Upper lobe of left lung (tissue), 6 donors: ENCODE measurements at places on chromosomes 16 and 17.

- no peak for DNase-seq
Observed at GRCh38 chr17:40843242-40843641, 20.8 kb upstream of the KRT10 start.

DNA sequence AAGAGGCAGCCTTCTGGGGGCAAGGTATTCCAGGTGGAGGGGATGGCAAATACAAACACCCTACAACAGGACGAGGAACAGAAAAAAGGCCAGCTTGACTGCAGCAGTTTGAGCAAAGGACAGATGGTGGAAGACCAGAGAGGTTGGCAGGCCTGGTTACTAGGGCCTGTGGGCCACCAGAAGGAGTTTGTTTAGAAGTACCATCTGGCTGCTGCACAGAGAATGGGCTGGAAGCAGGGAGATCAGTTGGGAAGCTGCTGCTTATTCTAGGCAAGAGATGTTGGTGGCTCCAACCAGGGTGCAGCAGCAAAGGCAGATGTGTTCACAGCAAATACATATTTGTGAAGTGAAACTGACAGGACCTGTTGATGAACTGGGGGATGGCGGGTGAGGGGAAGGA, 2.9 kb upstream of the YPEL2 start:
- DNase-seq = no peak

- no peak for DNase-seq
Observed at GRCh38 chr17:32813021-32813420, 63.9 kb downstream of the MYO1D start.

GRCh38 chr17:31060791-31061550, 33.8 kb upstream of the NF1 start:
- no peak for DNase-seq

- no peak for DNase-seq
Observed at GRCh38 chr17:50689251-50689650, 18.5 kb downstream of the ANKRD40 start.

GRCh38 chr17:75891022-75891604, 5.6 kb downstream of the TRIM65 start:
- peak; percentile 73 for DNase-seq

DNA sequence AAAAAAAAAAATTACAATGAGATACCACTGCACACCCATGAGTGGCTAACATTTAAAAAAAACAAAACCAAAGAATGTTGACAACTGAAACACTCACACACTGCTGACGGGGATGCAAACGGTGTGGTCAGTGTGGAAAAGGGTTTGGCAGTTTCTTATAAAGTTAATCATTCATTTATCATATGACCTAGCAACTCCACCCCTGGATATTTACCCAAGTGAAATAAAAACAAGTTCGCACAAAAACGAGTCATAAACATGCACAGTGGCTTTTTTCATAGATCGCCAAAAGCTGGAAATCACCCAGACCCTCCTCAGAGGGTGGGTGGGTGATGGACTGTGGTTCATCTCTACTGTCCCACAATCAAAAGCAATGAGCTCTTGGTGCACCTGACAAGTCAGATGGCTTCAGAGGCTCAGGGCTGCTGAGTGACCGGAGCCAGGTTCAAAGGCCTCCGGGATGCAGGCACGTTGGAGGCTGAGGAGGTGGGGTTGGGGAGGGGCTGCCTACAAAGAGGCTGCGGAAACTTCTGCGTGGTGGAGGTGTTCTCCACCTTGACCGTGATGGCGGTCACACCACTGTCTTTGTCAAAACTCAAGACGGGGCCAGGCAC, 14.2 kb downstream of the RAB40B start:
- no peak for DNase-seq

DNA sequence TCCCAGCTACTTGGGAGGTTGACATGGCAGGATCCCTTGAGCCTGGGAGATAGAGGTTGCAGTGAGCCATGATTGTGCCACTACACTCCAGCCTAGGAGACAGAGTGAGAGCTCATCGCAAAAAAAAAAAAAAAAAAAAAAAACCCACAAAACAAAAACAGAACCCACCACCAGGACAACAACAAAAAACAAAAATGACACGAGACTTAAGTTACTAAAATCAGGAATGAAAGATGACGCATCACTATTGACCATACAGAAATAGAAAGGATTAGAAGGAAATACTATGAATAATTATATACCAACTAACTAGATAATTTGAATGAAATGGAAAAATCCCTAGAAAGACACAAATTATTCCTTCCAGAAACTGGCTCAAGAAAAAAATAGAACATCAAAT, 432.4 kb upstream of the PMFBP1 start:
- no peak for DNase-seq

DNA sequence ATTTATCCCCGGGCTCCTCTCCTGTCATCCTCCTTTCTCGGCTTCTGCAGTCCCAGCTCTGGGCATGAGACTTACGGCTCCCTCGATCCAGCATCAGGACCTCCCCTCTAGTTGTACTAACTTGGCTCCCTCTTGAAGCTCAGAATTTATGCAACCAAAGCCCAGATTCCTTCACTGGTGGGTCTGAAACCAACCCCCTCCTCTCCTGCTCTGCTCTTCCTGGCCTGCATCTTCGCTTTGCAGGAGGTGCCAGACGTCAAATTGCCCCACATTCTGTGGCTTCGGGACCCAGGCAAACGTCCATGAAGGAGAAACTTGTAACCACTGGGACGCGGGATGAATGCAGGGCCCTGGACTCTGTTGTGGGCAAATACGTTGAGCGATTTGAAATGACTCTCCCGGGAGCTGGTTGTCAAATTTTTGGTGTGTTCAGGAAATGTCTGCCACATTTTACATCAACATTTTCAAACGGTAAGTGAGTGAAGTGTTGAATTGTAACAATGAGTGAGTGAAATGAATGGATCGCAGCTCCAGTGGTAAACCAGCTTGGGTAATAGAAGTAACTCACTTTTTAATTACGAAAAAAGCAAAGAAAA, 29.3 kb upstream of the ELAC2 start:
- DNase-seq = no peak

GRCh38 chr17:27544350-27545131, 86.4 kb upstream of the LGALS9 start:
- DNase-seq = no peak

- no peak for DNase-seq
Observed at GRCh38 chr17:64147110-64148016, 17.4 kb upstream of the ERN1 start.

GRCh38 chr17:20922128-20922670, 120.6 kb downstream of the USP22 start:
- no peak for DNase-seq

- no peak for DNase-seq
Observed at GRCh38 chr17:21039839-21040575, 2.8 kb downstream of the USP22 start.

- no peak for DNase-seq
Observed at GRCh38 chr17:66272811-66273585, 29.4 kb upstream of the PRKCA start.

GRCh38 chr17:35523296-35523695, 14.2 kb downstream of the SLFN12L start:
- DNase-seq = no peak

GRCh38 chr16:89407282-89407924, 83.0 kb downstream of the ANKRD11 start:
- peak; percentile 47 for DNase-seq

DNA sequence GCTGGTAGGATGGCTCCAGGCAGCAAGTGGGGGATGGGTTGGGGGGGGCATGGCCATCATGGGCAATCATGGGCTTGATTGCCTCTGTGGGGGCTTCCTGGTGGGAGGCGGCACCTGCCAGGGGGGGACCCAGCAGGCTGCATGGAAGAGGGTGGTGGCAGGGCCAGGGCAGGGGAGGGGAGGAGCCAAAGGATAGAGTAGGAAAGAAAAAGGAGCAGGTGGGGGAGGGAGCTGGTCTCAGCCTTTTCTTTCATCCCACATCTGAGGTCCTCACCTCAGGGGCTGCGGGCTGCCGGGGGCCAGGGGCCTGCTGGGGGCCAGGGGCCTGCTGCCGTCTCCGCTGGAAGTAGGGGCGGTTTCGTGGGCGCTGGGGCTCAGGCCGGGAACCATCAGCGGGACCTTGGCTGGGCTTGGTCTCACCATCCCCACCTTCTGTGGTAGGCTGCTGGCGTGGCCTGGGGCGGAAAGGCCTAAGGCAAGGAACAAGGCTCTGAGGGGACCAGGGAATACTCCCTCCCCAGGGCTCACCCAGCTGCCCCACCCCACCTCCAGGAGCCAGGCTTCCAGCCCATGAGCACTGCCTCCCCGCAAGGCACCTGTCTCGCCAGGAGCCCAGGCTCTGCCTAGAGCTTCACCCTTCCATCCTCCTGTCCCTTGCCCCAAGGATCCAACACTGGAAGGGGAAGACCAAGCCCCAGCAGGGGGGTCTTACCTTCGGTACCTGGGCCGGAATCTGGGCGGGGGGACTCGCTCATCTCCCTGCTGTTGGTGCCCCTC, 5.0 kb downstream of the YBX2 start:
- no peak for DNase-seq

DNA sequence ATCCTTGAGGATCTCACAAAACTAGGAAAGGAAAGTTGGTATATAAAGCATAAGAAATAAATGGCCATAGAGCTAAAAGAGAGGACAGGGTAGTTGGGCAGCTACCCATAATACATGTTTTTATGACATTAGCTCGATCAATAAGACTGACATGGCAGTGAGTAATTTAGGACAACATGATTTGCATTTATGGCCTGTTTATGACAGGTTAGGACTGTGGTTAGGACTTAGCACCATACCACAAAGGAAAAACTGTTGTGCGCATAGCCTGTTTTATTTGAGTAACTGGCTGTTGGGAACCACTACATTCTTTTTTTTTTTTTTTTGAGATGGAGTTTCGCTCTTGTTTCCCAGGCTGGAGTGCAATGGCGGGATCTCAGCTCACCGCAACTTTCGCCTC, 18.0 kb upstream of the TRIM37 start:
- no peak for DNase-seq

- DNase-seq = no peak
Observed at GRCh38 chr17:6701719-6702118, 11.4 kb downstream of the SLC13A5 start.

GRCh38 chr16:62620275-62620674, 584.0 kb upstream of the CDH8 start:
- no peak for DNase-seq

DNA sequence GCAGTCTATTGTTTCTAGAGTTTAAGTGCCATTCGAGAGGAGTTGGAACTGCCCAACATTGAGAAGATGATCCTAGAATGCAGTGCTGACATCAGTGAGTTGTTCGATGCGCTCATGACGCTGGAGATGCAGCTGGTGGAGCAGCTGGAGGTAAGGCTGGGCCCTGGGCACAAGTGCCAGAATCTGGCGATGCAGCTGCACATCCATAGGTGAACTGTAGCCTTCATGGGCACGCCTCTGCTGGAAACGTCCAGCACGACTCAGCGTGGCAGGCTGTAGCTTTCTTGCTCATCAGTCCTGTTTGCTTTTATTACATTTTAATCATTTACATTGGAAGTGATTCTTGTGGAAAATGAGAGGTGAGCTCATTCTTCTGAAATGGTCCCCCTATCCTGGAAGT, 31.7 kb downstream of the DRC3 start:
- no peak for DNase-seq

- DNase-seq = no peak
Observed at GRCh38 chr17:78939615-78940014, 14.4 kb upstream of the TIMP2 start.

DNA sequence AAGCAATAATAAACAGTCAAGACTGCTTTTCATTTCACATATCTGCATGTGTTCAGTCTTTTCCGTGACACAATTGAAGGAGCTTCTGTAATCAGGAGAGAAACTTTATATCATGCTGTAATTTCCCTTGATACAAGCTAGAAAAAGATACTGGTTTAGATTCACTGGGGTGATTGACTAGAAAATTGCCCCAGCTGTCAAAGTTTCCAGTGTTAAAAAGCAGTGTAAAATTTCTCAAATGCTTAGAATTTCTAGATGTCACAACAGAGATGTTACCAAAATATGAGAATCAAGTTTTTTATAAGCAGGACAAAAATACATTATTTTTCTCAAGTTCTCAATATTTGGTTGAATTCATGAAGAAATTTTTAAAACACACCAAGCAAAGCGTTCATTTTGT, 292.4 kb upstream of the HSBP1 start:
- no peak for DNase-seq

- no peak for DNase-seq
Observed at GRCh38 chr17:2892305-2892971, 96.2 kb downstream of the RAP1GAP2 start.

DNA sequence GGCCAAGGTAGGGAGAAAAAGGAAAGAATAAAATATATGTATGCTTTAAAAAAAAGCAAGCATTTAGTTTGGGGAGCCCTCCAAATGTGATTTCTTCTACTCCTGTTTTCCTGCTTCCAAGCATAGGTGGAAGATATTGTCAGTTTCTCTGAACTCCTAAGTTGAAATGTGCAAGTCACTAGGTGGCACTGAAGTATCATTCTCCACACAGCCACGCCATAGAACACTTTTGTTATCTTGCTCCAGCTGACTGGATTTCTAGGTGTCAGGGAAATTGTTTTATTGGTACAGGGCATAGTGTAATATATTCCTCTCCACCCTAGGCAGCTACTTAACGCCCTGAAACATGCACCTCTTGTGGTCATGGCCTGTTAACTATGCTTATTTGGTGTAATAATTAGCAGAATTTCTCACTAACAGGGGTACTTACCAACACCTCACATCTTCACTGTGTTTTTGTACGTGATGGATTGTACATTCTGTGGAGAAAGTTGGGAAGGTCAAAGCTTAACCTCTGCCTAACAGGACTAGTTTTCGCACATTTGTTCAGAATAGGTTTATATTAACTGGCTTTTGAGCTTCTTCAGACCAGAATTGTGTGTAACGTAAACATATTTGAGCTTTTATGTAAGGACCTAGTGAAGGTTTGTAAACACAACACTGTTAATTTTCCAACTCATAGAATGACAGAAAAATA, 69.3 kb downstream of the FTO start:
- DNase-seq = no peak

DNA sequence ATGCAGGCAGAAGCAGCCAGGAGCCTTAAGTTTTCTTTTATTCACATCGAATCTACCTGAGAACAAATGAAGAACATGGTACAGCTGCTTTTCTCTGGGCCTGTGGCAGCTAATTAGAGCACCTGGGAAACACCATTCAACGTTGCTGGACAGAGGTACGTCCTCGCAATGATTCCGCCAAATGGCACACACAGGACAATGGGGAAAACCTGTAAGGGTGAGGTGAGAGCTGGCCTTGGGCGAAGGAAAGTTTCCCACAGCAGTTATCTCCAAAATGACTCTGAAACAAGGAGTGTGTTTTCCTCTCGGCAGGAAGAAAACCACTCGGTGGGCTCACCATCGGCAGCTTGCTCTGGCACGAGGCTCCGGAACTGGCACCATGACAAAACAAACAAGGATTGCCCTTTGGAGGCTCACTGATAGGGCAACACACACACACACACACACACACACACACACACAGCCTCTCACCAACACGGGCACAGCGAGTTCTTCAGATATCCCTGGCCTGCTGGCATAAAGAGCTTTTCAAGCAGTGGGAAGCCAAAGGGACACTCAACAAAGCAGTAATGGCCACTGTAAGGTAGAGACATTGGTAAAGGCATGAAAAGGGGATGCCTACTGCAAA, 73.7 kb downstream of the ZFHX3 start:
- DNase-seq = no peak

DNA sequence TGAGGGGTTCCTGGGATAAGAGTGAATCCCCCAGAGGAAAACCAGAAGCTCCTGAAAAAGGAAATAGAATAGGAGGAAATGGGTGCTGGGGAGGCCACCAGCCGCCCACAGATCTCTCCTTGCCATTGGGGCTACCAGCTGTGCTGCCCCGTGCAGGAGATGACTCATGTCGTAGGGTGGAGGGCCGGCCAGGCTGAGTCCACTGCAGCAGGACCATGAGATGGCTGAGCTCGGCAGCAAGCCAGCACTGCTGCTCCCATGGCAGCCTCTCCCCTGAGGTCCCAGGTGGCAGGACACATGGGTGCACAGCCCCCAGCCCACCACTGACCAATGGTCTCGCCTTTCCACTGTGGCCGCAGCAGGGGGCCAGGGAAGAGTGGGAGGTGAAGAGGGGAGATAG, 95.5 kb downstream of the GNAO1 start:
- peak; percentile 69 for DNase-seq
